ENCODE measurements at places on chromosomes 5 and 9.

DNA sequence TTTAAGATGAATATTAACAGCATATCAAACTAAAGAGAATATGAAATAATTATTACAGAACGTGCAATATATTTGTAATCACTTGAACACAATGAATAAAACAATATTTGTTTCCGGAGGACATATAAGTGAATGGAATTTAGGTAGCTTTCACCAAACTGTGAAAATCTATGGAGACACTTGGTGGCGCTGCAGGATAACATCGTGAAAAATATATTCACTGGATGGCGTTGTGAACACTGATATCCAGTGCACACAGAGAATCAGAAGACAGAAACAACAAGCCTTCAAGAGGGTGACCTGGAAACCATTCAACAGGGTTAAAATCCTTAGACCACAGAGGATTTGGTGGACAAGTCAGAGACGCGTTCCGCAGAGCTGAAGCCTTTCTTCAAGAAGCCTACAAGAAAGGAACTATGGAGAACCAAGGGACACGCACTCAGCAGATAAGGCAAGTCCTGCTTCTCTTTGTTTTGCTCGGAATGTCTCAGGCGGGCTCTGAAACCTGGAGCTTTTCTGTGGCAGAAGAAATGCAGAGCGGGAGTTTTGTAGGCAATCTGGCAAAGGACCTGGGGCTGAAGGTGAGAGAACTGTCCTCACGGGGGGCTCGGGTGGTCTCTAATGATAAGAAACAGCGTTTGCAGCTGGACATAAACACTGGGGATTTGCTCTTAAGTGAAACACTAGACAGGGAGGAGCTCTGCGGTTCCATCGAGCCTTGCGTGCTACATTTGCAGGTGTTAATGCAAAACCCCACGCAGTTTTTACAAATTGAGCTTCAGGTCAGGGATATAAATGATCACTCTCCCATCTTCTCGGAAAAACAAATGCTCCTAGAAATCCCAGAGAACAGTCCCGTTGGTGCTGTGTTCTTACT is at the start of gene PCDHB11:
Gene PCDHB11, plus strand, starts transcription at position 269 of the 877 bp plus-strand sequence. Its CDS starts 148 bp downstream, at position 417.
- no peak for DNase-seq

DNA sequence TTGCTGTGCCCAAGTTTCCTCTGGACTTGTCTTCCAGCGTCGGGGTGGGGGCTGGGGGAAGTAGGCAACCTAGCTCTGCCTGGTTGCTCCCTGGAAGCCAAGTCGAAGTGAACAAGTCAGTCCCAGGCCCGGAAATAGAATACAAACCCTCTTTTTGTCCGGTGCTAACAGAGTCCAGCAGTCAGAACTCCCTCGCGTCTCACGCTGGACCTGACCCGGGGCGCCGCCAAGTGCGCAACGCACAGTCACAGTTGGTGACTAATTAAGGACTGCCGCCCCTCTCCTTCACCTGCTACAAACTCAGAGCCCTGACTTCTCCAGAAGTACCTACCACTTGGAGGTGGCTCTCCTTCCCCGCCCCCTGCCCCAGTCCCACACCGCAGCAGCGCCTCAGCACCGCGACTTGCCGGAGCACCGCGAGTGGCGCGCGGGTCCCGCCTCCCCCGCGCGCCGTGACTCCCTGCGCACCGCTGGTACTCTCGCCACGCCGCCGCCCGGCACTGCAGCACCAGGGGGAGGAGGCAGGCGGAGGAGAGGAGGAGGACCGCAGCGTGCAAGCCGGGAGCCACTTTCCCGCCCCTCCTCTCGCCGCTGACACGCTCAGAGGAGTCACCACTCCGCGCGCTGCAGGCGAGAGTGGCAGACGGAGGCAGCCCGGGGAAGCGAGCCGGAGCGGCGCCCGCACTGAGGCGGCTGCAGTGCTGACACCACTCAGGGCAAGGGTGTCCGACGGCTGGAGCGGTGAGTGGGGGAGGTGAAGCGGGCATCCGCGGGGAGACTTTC is at the start of gene SV2C:
Gene SV2C, plus strand, starts transcription at position 612 of the 783 bp plus-strand sequence. CDS start 48,368 bp downstream, outside the sequence.
- DNase-seq = peak; percentile 83

- peak; percentile 22 for DNase-seq
Measured at GRCh38 chr5:171306166-171306565, 2.9 kb upstream of the TLX3 start.

DNA sequence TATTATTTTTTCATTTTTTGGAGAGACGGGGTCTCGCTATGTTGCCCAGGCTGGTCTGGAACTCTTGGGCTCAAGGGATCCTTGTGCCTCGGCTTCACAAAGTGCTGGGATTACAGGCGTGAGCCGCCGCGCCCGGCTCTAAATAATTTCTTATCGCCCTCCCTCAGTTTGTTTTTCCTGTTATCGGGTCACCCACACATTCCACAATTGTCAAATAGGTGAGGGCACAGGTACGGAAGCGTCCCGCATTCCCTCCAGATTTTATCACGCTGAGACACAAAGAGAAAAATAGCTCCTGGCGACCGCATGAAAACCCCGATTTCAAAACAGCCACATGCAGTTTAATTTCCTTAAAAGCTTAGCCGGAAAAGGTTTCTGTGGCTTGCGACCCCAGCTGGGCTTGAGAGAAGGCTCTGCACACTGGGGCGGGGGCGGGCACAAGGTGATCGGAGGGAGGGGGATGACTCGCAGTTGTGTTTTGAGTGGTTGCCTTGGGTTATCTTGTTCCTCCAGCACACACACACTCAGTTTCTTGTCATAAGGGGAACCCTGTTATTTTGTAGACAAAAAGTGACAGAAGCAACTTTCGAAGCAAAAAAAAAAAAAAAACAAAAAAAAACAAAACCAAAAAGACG is 717 bp upstream of the IQGAP2 start:
- peak; percentile 88 for DNase-seq

GRCh38 chr5:94744906-94745305 is 126.4 kb downstream of the SLF1 start:
- DNase-seq = no peak

- DNase-seq = no peak
Measured at GRCh38 chr5:2489306-2489705, 262.2 kb downstream of the IRX2 start.

GRCh38 chr9:70566066-70566465 is 151.6 kb upstream of the KLF9 start:
- DNase-seq = no peak

- DNase-seq = no peak
Measured at GRCh38 chr9:18761742-18762300, 271.2 kb downstream of the SAXO1 start.

GRCh38 chr9:75101004-75101588 is 12.8 kb downstream of the OSTF1 start:
- peak; percentile 94 for DNase-seq

GRCh38 chr5:43674536-43674935 is 71.6 kb downstream of the NNT start:
- no peak for DNase-seq

DNA sequence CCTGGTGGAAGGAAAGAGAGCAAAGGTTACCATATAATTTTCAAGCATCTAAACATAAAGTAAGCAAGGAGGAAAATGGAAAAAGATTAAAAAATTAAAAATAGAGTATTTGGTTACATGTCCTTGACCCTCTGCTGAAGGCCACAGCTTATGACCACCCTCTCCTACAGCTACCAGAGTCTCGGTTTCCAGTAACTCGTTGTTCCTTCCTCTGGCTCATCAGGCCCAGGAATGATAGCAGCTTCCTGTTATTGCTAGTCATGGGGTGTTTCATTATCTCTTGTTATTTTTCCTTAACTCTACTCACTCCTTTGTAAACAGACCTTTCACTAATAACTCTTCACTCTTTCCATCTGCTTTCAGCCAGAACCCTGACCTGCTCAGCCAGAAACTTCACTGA is 102.2 kb downstream of the YTHDC2 start:
- no peak for DNase-seq

DNA sequence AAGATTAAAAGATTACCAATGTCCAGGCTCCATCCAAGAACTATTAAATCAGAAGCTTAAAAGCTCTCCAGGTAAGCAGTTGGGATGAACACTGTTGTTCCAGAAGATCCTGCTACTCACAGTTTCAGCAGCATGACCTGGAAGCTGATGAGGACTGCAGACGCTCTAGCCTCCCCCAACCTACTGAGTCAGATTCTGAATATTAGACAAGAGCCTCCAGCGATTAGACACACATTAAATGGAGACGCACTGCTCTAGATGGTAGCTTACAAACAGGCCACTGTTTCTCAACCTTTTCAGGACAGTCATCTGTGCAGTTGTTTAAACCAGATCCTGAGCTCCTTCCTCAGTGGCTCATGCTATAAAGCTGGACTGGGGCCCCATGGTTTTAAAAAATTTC is 54.3 kb downstream of the MTMR12 start:
- DNase-seq = no peak

DNA sequence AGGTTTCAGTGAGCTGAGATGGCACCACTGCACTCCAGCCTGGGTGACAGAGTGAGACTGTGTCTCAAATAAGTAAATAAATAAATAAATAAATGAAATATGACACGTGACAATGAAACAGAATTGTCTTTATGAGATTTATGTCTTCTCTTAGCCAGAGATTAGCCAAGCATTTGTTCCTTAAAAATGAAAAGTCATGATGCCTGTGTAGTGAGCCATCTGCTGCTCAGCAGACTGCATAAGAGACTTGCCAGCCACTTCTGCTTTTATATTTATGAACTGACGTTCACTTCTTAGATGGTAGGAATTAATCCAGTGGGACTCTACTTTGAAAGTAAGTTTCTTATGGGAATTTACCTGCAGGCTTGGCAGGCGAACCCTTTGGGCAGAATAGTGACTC is 227.4 kb downstream of the NR3C1 start:
- DNase-seq = no peak
